ENCODE measurements at places on chromosomes 1 and 21. TPM values are rescaled to one million over a fixed set of nuclear protein-coding genes. Genes with fewer than 3 reads are reported as not detected.

DNA sequence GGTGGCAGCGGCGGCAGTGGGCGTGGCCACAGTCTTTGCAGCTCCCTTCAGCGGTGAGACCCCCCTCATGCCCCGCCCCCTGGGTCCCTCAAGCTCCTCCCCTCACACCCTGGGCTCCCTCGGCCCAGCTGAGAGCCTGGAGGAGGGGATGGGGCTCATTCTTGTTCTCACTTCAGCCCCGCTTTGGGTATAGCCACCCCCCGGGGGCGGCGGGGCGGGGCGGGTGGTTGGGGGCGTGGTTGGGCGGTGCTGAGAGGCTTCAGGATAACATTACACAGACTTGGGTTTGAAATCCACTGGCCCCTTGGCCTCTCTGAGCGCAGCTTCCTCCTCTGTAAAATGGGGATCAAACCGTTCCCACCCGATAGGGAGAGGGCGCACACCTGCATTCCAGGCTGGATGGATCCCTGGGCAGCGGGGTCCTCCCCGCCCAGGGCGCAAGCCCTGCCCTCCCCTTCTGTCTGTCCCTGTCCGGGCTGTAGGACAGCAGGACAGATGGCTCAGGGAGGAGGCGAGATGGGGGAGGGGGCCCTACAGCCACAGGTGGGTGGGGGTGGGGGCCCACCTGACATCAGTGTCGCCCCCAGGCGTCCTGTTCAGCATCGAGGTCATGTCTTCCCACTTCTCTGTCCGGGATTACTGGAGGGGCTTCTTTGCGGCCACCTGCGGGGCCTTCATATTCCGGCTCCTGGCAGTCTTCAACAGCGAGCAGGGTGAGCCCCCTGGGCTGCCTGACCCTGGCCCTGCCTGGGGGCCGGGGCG, 5.1 kb downstream of the CLCNKA start:
- DNase-seq = peak; percentile 37
- no peaks in the 10 kb centered on the region for H3K4me1 ChIP-seq

DNA sequence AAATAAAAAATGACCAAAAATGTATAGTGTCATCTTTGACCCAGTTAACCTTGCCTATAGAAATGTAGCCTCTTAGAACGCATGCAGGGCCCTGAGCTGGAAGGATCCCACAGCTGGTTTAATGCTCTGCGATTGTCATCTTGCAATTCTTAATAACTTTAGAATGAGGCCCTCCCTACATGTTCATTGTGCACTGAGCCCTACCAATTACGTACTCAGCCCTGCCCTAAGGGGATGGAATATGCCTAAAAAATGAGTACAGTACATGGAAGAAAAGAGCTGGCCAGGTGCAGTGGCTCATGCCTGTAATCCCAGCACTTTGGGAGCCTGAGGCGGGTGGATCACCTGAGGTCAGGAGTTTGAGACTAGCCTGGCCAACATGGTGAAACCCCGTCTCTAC, 57.8 kb upstream of the BCAR3 start:
- no peak for DNase-seq
- H3K27me3 ChIP-seq = no peaks in the 10 kb centered on the region
- no peak overlapping the region for H3K27ac ChIP-seq
- no peaks in the 10 kb centered on the region for H3K36me3 ChIP-seq
- no peak overlapping the region for H3K4me3 ChIP-seq

TMPRSS3 gene
- total RNA-seq = 49.8 TPM

DNA sequence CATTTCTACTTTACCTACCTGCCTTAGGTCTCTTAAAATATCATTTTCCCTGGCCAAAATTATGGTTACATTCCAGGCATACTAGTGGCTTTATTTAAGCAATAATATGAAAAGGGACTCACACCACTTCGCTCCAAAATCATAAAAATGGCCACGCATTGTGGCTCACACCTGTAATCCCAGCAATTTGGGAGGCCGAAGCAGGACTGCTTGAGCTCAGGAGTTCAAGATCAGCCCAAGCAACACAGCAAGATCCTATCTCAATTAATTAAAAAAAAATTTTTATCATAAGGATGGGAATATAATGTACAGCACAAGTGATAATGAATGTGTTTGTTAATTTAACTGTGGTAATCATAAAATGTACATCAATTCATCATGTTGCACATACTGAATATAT, 65.4 kb downstream of the ARID4B start:
- H3K4me1 ChIP-seq = peaks cover 66% of the 10 kb centered on the region
- H3K27me3 ChIP-seq = no peaks in the 10 kb centered on the region
- no peak overlapping the region for H3K27ac ChIP-seq
- peaks cover 5% of the 10 kb centered on the region for H3K36me3 ChIP-seq

GRCh38 chr1:208332774-208333126, 88.6 kb upstream of the PLXNA2 start:
- H3K27me3 ChIP-seq = peaks cover 18% of the 10 kb centered on the region
- H3K27ac ChIP-seq = no peak overlapping the region

DNA sequence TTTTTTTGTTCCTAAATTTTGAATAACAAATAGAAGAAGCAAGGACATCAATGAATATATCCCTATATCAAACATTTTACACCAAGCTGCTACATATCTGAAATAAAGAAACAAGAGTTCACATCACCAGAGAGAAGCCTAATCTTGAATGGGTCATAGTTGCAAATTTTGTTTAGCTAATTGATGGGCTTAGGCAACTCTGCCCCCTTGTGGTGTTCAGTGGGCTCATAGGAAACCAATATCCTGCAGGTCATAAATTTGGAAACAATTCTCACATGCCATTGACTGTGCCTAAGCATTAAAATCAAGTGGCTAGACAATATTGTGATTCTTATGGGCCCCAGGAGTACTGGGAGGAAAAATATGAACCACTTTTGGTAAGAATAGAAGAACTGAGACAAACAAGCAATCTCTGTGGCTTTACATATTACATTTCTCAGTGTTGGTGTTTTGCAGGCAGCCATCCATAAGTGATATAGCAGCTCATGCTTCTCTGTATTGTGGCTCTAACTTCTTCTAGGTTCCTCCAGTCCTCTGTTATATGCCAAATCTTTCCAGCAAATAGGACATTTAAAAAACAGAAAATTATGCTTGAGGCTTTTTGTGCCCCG, 1262.8 kb upstream of the PRMT6 start:
- H3K4me3 ChIP-seq = no peak overlapping the region
- peak; percentile 19 for DNase-seq
- no peaks in the 10 kb centered on the region for H3K36me3 ChIP-seq
- no peaks in the 10 kb centered on the region for H3K4me1 ChIP-seq
- H3K27me3 ChIP-seq = no peaks in the 10 kb centered on the region

DNA sequence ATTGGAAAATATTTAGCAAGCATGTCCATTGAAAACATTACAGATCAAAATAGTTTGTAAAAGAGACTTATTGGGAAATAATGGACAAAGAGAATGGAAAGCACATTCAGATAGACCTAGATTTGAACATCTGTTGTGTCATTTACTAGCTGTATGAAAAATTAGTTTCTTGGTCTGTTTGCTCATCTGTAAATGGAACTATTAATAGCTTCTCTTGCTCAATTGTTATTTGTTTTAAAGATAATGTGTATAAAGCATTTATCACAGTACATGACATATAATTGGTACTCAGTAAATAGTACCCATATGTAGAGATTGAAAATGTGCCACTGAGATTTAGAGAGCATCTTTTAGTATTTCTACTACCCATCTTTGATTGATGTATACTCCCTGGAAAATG, 25.9 kb downstream of the RPAP2 start:
- no peak overlapping the region for H3K27ac ChIP-seq
- peaks cover 14% of the 10 kb centered on the region for H3K4me1 ChIP-seq
- H3K27me3 ChIP-seq = no peaks in the 10 kb centered on the region
- no peak overlapping the region for H3K4me3 ChIP-seq
- DNase-seq = no peak

SPTA1 gene
- total RNA-seq = not detected

GRCh38 chr1:59549066-59549837, 252.4 kb downstream of the FGGY start:
- no peaks in the 10 kb centered on the region for H3K36me3 ChIP-seq
- H3K27ac ChIP-seq = no peak overlapping the region
- no peaks in the 10 kb centered on the region for H3K27me3 ChIP-seq
- DNase-seq = no peak
- H3K4me1 ChIP-seq = no peaks in the 10 kb centered on the region
- H3K4me3 ChIP-seq = no peak overlapping the region

DNA sequence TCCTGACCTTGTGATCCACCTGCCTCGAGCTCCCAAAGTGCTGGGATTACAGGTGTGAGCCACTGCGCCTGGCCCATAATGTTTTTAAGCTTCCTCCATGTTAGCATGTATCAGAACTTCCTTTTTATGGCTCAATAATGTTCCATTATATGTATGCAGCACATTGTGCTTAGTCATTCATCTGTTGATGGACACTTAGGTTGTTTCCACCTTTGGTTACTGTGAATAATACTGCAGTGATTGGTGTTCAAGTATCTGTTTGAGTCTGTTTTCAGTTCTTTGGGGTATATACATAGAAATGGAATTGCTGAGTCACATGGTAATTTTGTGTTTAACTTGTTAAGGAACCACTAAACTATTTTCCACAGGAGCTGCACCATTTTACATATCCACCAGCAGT, 17.7 kb downstream of the CMPK1 start:
- peaks cover 10% of the 10 kb centered on the region for H3K36me3 ChIP-seq

DNA sequence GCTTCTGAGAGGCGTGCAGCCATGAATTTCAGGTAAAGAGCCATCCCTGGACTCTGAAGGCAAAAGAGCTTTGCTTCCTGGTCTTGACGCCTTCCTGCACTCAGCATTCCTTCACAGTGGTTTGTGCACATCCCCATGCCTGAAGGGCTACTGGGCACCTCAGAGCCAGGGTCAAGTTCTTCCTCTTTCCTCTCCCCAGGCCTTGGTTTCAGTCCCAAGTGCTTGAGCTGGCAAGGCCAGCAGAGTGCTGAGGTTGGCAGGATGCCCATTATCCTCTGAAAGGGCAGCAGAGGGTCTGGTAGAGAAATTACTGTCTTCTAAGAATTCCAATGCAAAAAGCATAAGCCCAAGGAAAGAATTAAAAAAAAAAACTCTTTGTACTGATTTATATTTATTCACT, 1064.9 kb downstream of the TTLL7 start:
- H3K4me1 ChIP-seq = peaks cover 8% of the 10 kb centered on the region
- no peaks in the 10 kb centered on the region for H3K36me3 ChIP-seq
- no peak for DNase-seq
- no peak overlapping the region for H3K27ac ChIP-seq
- H3K4me3 ChIP-seq = no peak overlapping the region

GREM2 gene
- total RNA-seq = 0.26 TPM
